Cardiac muscle cell (in vitro differentiated cells and primary cell): ENCODE measurements at places on chromosomes 6 and 20.

DNA sequence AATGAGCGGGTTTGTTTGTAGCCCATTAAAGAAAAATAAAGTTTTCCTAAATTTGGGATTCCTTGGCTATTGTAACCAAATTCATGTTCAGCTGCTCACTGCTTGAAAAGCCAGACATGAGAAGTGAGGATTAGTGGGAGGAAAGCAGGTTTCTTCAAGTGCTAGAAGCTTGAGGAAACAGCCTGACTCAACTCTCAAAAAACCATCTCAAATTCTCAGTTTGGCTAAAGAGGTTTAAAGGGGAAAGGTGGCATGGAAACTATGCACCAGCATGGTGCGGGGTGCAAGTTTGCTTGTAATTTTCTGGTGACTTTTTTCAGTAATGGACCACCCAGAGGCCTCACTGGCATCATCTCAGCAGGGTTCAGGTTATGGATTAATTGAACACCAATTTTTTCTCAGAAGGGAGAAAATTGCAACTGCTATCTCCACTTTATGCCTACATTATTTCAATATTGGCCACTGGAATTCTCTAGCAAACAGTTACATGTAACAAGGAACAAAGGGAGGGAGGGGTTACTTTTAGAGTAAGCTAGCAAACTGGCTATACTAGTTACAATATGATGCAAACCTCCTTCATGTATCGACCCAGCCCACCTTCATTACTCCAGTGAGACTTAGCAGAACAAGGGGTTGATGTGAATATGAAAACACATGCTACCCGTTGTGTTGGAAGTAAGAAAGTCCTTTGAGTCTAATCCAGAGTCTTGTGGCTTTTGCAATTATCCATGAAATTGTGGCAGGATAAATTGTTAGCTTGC, 85.0 kb upstream of the IFNGR1 start:
- no peak for DNase-seq

DNA sequence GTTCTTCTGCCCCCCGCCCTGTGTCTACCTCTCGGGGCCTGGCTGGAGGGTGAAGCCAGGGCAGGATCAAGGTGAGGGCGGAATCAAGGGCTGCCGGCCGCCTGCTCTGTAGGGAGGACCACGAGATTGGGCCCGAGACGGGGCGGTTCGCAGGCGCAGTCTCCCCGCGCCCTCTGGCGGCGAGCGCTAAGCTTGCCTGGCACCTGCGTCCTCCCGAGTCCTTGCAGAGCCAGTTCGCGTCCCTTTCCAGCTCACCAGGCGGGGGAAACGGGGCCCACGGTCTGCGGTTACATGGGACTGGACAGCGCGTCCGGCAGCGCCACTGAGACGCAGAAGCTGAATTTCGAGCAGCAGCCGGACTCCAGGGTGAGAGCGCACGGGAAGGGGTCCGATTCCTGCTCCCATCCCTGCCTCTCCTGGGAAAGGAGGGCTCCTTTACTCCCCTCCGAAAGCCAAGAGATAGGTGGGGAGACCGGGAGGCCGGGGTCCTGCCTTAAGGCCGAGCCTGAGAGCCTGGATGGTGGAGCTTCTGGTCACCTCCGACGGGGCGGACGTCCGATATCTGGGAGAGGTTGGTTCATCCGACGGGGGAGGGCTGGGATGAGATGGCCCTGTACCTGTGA, 3.6 kb upstream of the MATN4 start:
- DNase-seq: peak; percentile 72

DNA sequence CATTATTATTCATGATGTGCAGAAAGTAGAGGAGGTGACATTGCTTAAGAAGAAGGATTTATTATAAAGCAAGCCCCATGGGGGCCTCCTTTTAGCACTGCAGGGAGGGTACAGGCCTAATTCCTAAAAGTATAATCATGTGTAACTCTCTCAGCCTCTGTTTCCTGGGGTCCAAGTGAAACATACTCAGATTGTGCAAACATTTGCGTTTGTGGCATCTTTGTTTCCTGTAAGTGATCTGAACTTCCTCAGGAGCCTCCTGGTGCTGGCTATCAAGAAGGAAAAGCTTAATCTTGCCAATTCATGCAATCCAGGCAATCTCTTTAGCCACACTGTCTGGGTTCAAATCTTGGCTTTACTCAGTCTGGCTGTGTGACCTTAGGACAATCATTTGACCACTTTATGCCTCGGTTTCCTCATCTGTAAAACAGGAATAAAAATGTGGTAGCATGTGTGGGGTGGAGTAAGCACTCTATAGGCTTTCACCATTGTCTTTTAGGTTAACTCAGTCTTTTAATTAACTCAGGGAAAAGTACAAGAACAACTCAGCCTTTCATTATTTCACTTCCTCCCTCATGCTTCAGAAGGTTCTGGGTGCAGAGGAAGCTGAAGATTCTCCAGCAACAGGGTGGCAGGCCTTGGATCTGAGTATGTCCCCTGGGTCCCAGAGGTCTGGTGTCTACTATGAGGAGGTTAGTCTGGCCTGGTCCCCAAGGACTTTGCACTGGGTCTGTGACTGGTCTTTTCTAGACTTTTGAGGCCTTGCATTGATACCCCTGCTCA, 831 bp upstream of the SIRPB2 start:
- peak; percentile 12 for DNase-seq

DNA sequence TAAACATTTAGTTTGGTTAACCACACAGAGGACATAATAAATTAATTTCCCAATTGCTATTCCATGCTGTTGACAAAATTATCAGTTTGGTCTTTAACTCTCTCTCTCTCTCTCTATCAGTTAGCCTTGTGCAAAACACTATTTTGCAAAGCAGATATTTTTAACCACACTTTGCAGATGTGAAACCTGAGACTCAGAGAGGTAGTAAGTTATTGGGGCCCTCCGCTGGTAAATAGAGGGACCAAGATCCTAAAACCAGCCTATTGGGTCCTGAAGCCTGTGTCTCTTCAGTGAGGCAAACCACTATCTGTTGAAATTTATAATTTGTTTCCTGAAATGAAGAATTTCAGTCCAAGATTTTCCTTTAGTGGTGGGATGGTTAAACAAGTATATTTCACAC, 231.0 kb downstream of the SOD2 start:
- no peak for DNase-seq

DNA sequence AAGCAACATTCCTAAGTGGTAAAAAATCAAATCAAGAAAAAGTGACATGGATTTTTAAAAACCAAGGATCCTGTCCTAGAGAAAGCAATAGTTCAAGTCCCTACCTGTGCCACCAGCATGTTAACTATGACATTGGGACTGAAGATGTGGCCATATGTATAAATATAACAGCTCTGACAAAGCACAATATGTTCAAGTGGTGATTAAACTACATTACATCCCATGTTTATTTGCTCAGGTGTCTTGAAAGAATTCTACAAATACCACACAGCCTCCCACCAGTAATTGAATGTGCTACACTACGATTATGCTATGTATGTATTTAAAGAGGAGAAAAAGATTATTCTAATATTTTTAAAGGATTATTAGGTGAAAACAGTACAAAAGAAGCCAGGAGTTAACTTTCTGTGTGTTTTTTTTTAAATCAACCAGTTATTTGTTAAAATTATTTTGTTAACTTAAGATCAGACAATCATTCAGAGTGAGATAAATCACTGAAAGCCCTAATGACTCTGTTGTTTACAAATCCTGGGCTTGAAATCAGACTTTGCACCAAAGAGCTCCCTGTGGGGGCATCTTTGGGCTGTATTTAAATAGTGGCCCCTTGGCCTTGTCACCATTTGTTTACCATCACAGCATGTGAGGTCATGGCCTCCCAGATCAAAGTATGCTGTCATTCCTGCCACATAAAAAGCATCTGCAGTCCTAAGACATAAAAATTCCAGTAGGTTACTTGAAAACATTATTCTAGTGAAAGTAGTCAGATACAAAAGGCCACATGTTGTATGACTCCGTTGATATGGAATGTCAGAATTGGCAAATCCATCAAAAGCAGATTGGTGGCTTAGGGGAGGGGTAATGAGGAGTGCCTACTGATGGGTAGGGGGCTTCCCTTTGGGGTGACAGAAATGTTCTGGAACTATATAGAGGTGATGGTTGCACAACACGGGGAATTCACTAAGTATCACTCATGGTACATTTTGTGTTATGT, 17.1 kb downstream of the TTLL2 start:
- no peak for DNase-seq

- DNase-seq: no peak
Observed at GRCh38 chr6:90368001-90368400, 71.4 kb upstream of the BACH2 start.

GRCh38 chr6:7642791-7643190, 52.8 kb downstream of the SNRNP48 start:
- DNase-seq: no peak

DNA sequence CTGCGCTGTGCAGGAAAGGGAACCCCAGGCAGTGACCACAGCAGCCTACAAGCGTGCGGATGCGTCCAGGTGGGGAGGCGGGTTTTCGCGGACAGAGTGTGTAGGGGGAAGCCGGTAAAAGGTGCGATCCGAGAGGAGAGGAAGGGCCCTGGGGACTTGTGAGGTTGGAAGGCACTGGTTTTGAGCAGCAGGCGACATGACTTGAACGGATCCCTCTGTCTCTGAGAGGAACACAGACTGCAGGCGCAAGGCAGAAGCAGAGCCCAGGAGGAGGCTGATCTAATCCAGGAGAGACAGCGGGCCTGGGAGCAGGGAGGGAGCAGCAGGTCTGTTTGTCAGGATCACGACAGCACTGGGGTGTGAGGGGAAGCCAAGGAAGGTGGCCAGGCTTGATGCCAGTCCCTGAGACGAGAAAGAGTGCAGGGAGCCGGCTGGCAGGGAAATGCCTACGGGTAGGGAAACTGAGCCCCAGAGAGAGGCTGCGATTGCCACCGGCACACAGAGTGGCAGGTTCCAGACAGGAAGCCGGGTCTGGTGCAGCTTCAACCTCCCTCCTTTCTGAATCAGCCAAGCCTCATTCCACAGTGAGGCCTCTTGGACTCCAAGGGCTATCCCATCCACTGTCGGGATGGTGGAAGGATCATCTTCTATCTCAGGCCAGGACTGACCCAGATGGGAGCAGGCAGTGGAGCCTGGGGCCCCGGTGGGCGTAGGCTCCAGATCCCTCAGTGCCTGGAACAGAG, 57.1 kb downstream of the HNF4A start:
- no peak for DNase-seq
